ENCODE measurements at places on chromosomes 1 and 21.
A peak's percentile ranks its signal among the peaks of the same experiment; 100 is the strongest.

- no peak for DNase-seq
These were observed 47.6 kb downstream of the ACP6 start for GRCh38 chr1:147622731-147623130.

DNA sequence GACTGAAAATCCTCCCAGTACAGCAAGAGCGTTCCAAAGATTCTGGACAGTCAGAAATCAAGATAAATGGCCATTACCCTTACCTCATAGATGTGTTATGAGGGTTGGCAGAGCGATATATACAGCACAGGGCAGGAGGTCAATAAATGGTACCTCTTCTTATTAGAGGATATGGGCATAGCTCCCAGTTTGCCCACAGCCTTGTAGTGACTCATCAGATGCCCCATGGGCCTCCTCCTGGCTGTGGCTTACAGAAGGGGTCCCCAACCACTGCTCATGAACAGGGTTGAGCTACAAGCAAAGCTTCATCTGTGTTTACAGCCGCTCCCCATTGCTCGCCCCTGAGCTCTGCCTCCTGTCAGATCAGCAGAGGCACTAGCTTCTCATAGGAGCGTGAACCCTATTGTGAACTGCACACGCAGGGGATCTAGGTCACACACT, 7.3 kb upstream of the IFNGR2 start:
- no peak for DNase-seq

DNA sequence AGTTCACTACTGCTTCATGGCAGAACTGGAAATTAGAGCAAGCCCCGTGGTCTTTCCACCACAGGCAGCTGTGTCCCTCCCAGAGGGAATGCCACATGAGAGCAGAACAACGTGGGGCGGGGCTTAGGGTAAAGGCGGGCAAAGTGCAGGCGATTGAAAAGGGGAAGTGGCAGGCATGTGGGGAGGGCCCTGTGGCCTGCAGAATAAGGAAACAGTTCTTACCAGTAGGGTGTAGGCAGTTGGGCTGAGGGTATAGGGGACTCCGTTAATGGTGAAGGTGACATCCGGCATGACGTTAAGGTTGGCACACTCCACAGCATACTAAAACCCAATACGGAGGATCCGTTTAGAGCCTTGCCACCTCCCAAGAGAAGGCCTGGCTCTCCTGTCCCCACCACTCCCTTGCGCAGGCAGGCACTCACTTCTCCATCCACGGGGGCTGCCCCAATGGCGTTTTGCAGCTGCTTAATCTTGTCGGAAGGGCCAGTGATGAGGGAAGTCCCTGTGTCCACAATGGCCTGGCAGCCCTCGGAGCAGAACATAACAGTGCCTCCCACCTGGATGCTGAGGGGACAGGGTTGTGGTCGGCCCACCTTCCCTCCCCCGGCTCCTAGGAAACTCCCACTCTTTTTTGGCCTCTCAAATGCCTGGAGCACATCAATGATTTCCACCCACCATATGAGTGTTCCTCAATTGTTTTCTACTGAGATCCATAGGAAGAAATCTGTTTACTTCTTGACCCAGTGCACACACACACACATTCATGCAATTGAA, 9.1 kb upstream of the RAB7B start:
- no peak for DNase-seq

DNA sequence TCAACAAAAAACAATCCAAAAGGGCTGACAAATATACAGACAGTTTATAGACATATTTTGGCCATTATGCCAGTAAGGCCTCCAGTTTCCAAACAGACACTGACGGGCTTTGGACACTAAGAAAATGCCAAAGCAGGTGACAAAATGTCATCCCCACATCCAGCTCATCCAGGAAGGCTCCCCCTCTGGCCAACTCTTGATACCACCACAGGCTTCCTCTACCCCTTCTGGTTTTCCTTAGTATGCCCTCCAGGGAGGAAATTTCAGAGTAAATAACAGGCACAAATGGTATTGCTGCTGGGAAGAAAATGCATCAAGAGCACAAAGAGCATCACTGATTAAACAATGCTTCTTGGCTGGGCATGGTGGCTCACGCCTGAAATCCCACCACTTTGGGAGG, 225.3 kb downstream of the VAV3 start:
- DNase-seq, result no peak

DNA sequence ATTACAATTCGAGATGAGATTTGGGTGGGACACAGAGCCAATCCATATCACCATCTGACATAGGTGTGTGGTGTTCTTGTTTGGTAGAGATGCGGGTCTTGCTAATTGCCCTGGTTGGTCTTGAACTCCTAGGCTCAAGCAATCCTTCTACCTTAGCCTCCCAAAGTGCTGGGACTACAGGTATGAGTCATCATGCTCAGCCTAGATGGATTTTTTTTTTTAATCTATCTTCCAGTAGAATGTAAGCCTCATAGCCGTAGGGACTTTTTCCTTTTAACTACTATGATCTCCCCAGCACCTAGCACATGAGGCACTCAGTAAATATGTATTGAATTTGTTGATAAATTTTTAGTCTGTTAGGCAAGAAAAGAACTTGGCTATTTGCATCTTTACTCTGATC, 94.6 kb upstream of the TENT5C start:
- no peak for DNase-seq

DNA sequence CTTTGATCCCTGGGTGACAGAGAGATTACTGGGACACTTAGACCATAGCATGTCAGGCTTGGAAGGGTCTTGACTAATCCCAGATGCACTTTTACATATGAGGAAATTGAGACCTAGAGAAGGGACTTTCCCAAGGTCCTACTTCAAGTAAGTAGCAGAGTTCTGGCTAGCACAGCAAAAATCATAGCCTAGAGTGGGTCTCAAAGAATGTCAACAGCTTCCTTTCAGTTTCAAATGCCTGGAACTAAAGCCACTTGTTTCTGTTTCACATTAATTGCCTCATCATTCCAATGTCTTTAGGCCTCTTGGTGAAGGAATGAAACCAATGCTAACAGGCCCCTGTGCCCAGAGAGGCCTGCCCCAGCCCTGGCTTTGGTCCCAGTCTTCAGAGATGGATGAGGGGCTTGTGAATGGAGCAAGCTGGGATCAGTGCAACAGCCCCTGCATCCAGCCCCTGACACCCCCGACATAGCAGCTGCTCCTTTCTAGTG, 26.6 kb downstream of the ATF3 start:
- DNase-seq, result no peak

- no peak for DNase-seq
These were observed 215.9 kb downstream of the TOMM20 start for GRCh38 chr1:234912548-234913277.

DNA sequence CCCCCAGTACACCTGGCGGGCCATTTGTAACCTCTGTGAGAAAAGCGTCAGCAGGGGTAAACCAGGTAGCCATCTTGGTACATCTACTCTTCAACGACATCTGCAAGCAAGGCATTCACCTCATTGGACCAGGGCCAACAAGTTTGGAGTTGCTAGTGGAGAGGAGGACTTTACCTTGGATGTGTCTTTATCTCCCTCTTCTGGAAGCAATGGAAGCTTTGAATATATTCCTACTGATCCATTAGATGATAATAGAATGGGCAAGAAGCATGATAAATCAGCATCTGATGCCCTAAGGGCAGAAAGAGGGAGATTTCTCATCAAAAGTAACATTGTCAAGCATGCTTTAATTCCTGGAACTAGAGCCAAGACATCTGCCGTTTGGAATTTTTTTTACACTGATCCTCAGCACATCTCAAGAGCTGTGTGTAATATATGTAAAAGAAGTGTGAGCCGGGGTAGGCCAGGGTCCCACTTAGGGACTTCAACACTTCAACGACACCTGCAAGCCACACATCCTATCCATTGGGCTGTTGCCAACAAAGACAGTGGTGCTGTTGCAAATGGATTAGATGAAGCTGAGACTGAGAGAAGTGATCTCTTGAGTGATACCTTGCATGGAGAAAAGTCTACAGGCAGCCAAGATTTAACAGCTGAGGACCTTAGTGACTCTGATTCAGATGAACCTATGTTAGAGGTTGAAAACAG, 2.7 kb downstream of the ZBED6 start:
- no peak for DNase-seq

- DNase-seq, result no peak
These were observed 38.6 kb upstream of the SLC35F3 start for GRCh38 chr1:233865902-233866301.

GRCh38 chr1:117535821-117536220, 70.0 kb upstream of the TENT5C start:
- no peak for DNase-seq

DNA sequence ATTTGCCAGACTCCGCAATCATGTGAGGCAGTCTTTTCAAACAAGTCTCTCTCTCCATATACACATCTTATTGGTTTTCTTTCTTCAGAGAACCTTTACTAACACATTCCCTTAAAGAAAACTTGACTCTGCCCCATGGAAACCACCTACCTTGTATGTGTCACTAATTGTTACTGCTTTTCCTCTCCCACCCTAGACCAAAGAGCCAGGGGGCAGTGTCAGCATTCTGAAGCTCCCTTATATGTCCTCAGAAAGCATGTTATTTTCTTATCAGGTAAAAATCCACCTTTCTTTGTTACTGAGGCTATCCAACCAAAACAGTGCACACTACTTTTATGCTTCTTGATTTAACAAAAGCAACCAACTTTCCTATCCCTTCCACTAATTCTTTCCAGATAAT, 98.9 kb upstream of the SLC5A9 start:
- no peak for DNase-seq

GRCh38 chr1:58852731-58853485, 69.1 kb upstream of the JUN start:
- DNase-seq, result no peak

DNA sequence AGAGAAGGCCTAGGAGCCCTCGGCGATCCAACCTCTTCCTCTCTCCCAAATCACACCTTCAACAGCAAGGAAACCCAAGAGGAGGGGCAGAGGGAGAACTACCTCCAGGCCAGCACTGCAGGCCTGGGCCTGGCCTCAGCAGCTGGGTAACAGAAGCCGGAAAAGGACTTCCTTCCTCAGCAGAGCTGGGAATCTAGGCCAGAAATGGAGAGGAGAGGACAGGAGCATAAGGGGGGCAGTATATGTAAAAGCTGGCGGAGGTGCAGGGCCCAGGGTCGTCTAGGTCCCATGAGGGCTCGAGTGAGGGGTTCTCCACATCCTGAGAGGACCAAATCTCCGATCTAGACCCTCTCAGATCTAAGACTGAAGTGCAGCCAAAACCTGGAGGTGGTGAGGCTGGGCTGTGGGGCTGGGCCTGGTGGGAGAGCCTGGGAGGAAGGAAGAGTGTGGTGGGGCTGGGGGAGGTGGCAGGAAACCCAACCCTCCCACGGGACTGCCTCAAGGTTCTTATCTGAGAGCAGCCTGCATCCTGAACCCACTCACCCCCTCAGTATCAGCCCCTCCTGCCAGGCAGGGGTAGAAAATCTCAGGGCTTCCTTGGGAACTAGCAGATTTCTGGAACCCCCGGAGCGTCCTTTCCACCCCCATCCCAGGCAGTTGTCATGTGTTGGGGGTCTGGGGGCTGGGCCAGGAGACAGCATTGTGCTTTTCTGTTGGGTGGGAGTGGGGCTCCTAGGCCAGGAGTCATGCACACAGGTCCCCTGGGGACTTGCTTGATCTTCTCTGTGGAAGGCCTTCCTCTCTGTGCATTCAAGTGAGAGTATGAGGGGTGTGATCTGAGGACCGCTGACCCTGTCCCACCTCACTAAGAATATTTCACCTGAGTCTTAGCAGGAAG, 33.0 kb downstream of the PIK3C2B start:
- no peak for DNase-seq

DNA sequence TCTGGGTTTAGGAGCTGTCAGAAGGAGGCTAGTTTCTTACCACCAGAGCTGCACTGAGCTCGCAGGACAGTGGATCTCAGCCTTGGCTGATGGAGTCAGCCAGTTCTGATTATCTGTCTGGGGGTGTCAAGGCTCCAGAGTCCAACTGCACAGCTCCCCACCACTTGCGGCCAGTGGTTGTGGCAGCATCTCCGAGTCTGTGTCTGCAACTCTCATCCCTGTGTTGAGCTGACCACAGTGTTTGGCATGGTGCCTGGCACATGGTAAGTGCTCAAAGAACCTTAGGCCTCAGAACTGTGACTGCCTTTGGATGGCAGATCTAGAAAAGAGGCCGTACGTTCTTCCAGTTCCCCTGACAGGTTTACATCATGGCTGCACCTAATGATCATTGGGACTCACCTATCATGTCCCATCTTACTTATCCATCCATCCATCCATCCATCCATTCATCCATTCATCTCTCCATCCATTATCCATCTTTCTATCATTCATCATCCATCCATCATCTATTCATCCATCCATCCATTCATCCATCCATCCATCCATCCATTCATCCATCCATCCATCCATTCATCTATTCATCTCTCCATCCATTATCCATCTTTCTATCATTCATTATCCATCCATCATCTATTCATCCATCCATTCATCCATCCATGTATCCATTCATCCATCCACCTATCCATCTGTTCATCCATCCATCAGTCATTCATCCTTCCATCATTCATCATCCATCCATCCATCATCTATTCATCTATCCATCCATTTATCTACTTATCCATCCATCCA, 114.5 kb downstream of the CRYAA start:
- DNase-seq, result no peak

DNA sequence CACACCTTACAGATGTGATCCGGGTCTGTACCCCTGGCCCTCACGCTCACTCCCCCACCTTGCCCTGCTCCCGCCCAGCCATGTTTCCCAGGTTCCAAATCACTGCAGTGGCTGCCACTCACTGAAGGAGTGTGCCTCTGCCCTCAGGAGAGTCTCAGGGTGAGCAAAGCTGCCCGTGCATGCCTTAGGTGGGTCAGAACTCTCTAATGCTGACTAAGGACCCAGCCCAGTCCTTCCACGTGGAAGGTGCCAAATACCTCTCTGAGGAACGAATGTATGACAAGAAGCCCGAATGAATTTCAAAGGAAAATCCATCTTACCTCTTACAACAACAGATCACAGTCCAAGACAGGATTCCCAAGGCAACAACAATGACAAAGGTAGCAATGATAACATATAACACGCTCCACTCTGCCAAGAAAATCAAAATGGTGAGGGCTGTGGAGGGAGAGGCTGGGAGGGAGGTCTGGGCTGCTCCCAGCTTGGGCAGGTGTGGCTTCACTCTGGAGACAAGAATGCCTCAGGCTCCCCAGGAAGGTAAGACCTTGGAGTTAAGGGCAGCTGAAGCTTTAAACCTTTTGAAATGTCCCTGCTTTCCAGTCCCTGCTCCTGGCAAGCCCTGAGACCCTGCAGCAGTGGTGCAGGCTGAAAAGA, 115.2 kb downstream of the KIAA0319L start:
- no peak for DNase-seq

- DNase-seq, result peak; percentile 35
These were observed 202.0 kb downstream of the USH2A start for GRCh38 chr1:216221260-216221700.
